ENCODE measurements at places on chromosomes 1 and 21. TPM values are rescaled to one million over a fixed set of nuclear protein-coding genes. Genes with fewer than 3 reads are reported as not detected.

Gene IFNLR1
- total RNA-seq, result not detected

Gene PPIE
- 62.2 TPM for total RNA-seq

Gene SPATA45
- total RNA-seq, result not detected

Gene MAN1A2
- 74.2 TPM for total RNA-seq

Gene IL19
- total RNA-seq, result not detected

Gene ERVH48-1
- not detected for total RNA-seq

Gene ANXA9
- total RNA-seq, result not detected

Gene NR5A2
- total RNA-seq, result 0.84 TPM

Gene GPR3
- total RNA-seq, result 8.3 TPM

Gene EFNA1
- total RNA-seq, result 2.2 TPM

Gene HTR1D
- total RNA-seq, result not detected

Gene CELA3B
- not detected for total RNA-seq

Gene OR10K2
- total RNA-seq, result not detected

Gene SH2D1B
- not detected for total RNA-seq

DNA sequence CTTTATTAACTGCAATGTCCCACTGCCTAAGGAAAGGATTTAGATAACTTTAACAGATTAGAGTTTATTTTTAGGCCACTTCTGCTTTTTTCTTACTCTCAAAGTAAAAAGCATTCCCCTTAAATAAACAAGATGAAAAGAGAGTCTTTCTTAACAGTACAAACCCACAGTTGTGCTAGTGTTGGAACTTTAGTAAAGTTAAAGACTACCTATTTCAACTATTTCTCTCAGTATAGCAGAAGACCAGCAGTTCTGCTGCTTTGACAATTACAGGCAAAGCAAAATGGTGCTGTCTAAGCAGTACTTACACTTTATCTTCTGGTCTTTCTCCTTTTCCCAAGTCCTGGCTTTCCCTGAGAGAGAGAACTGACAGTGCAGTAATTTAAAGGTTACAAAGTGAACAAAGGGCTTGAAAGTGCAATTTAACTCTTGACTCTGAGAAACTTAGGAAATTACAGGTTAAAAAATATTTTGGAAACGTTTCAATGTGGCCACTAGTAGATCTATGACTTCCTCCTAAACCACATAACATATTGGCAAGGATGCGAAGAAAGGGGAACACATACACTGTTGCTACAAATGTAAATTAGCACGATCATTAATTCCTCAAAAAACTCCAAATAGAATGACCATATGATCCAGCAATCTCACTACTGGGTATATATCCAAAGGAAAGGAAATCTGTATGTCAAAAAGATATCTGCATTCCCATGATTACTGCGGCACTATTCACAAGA, 135.4 kb upstream of the POGK start:
- DNase-seq, result no peak
- no peaks in the 10 kb centered on the region for H3K4me1 ChIP-seq
- H3K4me3 ChIP-seq, result no peak overlapping the region
- no peaks in the 10 kb centered on the region for H3K36me3 ChIP-seq
- H3K27me3 ChIP-seq, result no peaks in the 10 kb centered on the region

- no peaks in the 10 kb centered on the region for H3K4me1 ChIP-seq
- peaks cover 25% of the 10 kb centered on the region for H3K27me3 ChIP-seq
- no peak for DNase-seq
- H3K27ac ChIP-seq, result no peak overlapping the region
- H3K4me3 ChIP-seq, result no peak overlapping the region
- H3K36me3 ChIP-seq, result no peaks in the 10 kb centered on the region
Observed at GRCh38 chr1:43304314-43304681, 3.5 kb downstream of the TIE1 start.

DNA sequence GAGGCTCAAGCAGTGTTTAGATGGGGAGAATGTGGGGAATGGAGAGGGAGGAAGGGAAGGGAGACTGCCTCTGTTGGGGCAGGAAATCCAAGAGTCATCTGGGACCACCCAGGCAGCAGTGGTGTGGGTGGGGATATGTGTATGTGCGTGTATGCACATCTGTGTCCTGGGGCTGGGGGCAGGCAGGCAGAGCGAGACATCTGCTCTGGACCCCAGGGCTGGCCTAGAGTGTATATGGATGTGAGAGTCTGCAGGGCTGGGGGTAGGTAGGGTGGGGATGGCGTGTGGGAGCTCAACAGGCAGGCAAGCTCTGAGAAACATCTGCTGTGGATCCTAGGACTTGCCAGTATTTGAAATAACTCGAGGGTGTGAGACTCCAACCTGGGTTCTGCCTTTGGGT, 3.5 kb downstream of the PTCH2 start:
- peaks cover 9% of the 10 kb centered on the region for H3K4me1 ChIP-seq
- H3K27me3 ChIP-seq, result no peaks in the 10 kb centered on the region
- DNase-seq, result peak; percentile 89
- H3K36me3 ChIP-seq, result no peaks in the 10 kb centered on the region

DNA sequence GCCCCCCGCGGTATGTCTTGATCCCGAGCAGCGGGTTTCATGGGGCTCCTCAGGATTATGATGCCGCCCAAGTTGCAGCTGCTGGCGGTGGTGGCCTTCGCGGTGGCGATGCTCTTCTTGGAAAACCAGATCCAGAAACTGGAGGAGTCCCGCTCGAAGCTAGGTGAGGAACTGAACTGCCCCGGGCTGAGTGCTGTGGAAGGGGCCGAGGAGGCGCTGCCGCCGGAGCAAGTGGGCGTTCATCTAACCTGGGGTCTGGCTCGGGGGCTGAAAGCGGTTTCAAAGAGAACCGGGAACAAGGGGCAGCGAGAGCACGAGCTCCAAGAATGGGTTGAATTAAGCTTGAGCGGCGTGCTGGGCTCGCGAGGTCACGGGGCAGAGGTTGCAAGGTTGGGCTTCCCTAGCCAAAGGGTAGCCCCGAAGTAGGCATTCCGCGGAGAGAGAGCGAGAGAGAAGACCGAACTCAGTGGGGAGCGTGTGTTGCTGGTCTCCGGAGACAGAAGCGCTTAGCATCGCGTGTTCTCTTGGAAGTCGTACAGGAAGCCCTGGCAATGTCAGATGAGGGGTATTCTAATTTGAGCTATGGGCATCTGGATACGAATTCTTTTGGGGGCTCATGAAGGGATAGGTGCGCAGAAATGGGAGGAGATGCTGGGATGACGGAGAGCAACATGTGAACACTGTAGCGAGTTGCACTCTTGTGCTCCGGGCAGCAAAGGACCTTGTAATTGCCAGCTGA, 732 bp downstream of the HS2ST1 start:
- H3K36me3 ChIP-seq, result no peaks in the 10 kb centered on the region
- DNase-seq, result peak; percentile 72

DNA sequence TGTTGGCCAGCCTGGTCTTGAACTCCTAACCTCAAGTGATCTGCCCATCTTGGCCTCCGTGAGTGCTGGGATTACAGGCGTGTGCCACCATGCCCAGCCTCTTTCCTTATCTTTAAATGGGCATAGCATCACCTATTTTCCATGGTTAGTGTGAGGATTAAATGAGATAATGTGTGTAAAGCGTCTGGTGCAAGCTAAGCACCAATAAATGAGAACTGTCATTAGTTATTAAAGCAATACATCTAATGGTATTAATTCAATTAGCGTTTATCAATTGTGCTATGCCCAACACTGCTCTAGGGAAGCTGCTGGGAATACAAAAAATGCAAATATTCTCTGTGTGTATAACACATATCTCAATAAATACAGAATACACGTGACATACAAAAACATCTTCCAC, 10.0 kb downstream of the EXOC8 start:
- no peaks in the 10 kb centered on the region for H3K4me1 ChIP-seq
- H3K36me3 ChIP-seq, result 0 out of 2 replicates have a peak, but pooled peaks cover 2% of the 10 kb centered on the region
- no peaks in the 10 kb centered on the region for H3K27me3 ChIP-seq
- no peak overlapping the region for H3K27ac ChIP-seq
- no peak overlapping the region for H3K4me3 ChIP-seq

DNA sequence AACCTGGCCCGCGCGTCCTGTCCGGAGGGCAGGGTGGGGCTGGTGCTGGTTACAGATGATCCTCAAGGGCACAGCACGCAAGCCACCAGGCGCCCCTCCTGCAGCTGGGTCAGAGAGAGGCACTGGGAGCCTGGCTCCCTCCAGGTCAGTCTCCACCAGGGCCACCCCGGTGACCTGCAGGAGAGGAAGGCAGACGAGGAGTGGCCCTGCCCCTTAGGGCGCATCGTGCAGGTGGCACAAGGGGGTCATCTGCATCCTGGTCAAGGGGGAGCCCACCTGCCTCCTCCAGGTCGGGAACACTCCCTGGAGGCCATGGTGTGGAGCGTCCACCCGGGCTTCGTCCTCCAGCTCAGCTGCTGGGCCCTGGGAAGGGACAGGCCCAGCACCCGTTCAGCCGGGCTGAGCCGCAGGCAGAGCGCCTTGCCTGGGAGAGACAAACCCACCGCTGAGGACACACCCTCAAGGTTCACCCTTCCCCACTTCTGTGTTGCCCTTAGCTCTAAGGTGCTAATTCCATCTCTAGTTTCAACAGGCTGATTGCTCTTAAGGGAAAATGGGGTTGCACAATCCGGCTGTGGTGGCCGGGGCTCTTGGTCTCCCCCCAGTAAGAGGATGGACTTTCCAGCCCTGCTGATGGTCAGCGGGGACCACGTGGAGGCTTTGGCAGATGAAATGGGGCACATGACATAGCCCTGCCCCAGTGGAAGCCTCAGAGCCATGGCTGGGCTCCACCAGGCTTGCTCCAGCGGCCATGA, 63.2 kb downstream of the SIK1 start:
- no peaks in the 10 kb centered on the region for H3K27me3 ChIP-seq
- no peak for DNase-seq
- no peak overlapping the region for H3K4me3 ChIP-seq
- peaks cover 36% of the 10 kb centered on the region for H3K4me1 ChIP-seq

- DNase-seq, result no peak
- no peaks in the 10 kb centered on the region for H3K27me3 ChIP-seq
- H3K36me3 ChIP-seq, result no peaks in the 10 kb centered on the region
- no peak overlapping the region for H3K27ac ChIP-seq
Observed at GRCh38 chr1:228527596-228527995, 40.4 kb downstream of the RNF187 start.

DNA sequence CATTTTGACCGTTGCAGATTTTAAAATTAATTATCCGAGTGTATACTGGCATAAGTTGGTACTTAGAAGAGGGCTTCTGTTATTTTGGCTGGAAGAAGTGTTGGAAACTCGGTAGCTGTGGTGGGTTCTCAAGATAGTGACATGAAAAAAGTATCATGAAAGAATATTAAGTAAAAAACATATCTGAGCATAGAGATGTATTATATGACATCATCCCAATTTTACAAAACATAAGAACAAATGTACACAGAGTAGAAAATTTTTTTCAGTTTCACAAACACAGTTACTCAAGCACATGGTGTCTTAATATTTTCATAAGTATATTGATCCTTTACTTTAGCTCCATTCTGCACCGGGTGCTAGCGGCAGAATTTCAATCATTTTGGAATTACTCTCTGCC, 684 bp downstream of the IFI16 start:
- DNase-seq, result no peak
- no peaks in the 10 kb centered on the region for H3K27me3 ChIP-seq
- no peaks in the 10 kb centered on the region for H3K36me3 ChIP-seq
- peak overlapping the region; percentile 77 for H3K27ac ChIP-seq
- peaks cover 30% of the 10 kb centered on the region for H3K4me1 ChIP-seq
- H3K4me3 ChIP-seq, result peak overlapping the region; percentile 65

- no peaks in the 10 kb centered on the region for H3K36me3 ChIP-seq
- H3K27ac ChIP-seq, result no peak overlapping the region
- no peak for DNase-seq
Observed at GRCh38 chr1:201660931-201661822, 122.2 kb downstream of the NAV1 start.

- no peak for DNase-seq
- no peaks in the 10 kb centered on the region for H3K4me1 ChIP-seq
- no peak overlapping the region for H3K27ac ChIP-seq
- H3K36me3 ChIP-seq, result no peaks in the 10 kb centered on the region
- H3K4me3 ChIP-seq, result no peak overlapping the region
- peaks cover 16% of the 10 kb centered on the region for H3K27me3 ChIP-seq
Observed at GRCh38 chr1:55316947-55317662, 101.9 kb upstream of the USP24 start.

GRCh38 chr1:183911285-183911684, 106.4 kb downstream of the RGL1 start:
- H3K36me3 ChIP-seq, result no peaks in the 10 kb centered on the region
- H3K4me3 ChIP-seq, result no peak overlapping the region
- no peaks in the 10 kb centered on the region for H3K4me1 ChIP-seq
- H3K27me3 ChIP-seq, result no peaks in the 10 kb centered on the region
- no peak for DNase-seq

DNA sequence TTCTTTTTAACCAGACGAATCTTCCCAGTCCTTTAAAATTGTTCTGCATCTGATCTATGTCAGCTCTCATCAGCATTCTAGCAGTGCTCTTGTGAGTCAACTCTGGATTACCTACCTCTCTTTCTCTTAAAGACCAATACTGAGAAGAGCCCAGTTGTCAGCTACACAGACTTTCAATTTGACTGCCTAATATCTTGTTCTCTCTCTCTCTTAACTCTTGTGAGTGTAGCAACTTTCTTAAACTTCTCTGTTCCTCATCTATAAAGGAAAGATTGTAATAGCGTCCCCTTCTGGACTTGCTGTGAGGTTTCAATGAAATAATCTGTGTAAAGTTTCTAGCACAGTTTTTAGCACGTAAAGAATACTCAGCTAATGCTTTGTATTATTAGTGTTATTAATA, 499.3 kb upstream of the ADAMTS5 start:
- no peaks in the 10 kb centered on the region for H3K27me3 ChIP-seq
- no peak for DNase-seq
- H3K36me3 ChIP-seq, result no peaks in the 10 kb centered on the region
- H3K27ac ChIP-seq, result no peak overlapping the region
- H3K4me1 ChIP-seq, result no peaks in the 10 kb centered on the region

GRCh38 chr1:11531943-11532342, 53.0 kb downstream of the DISP3 start:
- no peak for DNase-seq
- no peak overlapping the region for H3K4me3 ChIP-seq
- H3K27ac ChIP-seq, result no peak overlapping the region
- peaks cover 4% of the 10 kb centered on the region for H3K27me3 ChIP-seq
- H3K4me1 ChIP-seq, result no peaks in the 10 kb centered on the region
- no peaks in the 10 kb centered on the region for H3K36me3 ChIP-seq

- H3K36me3 ChIP-seq, result no peaks in the 10 kb centered on the region
- H3K4me1 ChIP-seq, result peaks cover 13% of the 10 kb centered on the region
- no peak for DNase-seq
- H3K27ac ChIP-seq, result peak overlapping the region; percentile 100
- no peaks in the 10 kb centered on the region for H3K27me3 ChIP-seq
Observed at GRCh38 chr1:244968471-244968871, 104.1 kb upstream of the HNRNPU start.
